NCI-H1694 (cell line): ENCODE measurements at places on chromosomes 4 and X.

- DNase-seq = no peak
These were observed 27.4 kb downstream of the APELA start for GRCh38 chr4:164904336-164904735.

DNA sequence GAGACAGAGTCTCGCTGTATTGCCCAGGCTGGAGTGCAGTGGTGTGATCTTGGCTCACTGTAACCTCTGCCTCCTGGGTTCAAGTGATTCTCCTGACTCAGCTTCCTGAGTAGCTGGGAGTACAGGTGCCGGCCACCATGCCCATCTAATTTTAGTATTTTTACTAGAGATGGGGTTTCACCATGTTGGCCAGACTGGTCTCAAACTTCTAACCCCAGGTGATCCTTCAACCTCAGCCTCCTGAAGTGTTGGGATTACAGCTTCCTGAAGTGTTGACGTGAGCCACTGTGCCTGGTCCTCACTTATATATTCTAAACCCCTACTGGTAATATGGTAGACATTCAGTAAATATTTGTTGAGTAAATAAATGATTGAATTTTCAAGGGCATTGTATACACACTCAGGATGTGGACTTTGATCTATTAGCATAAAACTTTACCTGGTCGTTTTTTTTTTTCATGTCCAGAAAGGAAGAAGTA, 33.0 kb downstream of the MTHFD2L start:
- no peak for DNase-seq

- no peak for DNase-seq
These were observed 7.7 kb upstream of the HAND2 start for GRCh38 chr4:173537613-173538147.

GRCh38 chr4:108398316-108398715, 222.1 kb upstream of the RPL34 start:
- no peak for DNase-seq

DNA sequence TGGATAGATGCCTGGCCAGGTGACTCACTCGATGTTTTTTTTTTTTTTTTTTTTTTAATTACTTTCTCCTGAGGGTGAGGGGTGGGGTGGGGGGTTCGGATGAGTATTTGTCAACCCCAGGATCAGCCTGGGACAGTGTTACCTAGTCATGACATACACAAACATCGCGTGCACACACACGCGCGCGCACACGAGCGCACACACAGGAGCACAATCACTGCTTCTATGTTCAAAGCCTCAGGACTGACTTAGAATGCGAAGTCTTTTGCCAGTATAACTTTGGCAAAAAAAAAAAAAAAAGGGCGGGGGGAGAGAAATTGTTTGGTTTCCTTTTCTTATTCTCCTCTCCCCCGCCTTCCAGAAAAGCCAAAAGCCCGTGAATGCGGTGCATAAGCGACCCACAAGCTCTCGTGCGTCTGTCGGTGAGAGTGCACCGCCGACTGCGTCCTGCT, 115.0 kb upstream of the TEX13C start:
- DNase-seq = peak; percentile 4

- DNase-seq = no peak
These were observed 15.0 kb upstream of the OTUD4 start for GRCh38 chr4:145195167-145195952.

GRCh38 chrX:30217465-30217864, 2.1 kb downstream of the MAGEB2 start:
- no peak for DNase-seq

DNA sequence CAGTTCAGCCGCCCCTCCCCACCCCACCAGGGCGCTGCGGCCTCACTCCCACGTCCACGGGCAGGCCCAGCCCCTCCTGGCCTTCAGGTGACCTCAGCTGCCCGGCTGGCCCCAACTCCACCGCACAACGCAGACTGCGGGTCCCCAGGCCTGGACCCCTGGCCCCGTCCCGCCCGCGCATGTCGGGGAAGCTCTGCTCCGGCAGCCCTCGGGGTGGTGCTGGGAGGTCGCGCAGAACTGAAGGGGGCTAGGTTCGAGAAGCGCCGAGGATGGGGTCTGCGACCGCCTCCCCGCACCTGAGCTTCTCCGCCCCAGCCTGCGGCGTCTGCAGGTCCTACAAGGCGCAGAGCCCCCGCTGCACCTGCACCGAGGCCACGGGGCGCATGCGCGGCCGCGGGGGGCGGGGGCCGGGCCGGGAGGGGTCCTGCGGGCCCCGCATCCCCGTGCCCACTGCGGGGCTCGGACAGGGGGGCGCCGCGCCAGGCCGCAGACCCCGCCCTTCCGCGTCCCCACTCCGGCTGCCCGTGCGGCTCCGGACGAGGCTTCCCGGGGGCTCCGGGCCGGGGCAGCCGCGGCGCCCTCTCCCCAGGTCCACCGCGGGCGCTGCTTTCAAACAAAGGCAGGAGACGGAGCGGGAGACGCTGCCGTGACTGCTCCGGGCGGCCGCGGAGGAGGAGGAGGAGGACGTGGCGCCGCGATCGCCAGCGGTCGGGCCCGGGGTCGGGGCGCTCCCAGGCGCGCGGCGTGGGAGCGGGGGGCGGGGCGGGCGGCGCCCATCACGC, 672 bp upstream of the NAT8L start:
- no peak for DNase-seq

DNA sequence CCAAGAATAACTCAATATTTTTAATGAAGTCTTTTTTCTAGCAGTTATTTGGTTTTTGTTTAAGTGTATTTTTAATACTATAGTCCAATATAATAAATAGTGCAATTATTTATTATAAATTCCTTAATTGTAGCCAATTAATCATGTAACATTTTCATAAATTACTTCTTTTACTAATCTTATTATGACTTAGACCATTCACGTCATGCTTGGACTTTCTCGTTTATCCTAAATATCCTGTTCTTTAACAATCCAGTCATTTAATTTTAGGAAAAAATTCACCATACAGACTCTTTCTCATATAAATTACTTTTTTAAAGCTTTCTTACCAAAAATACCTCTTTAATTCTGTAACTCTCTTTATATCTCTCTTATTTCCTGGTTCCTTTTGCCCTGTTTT, 350.1 kb downstream of the AR start:
- no peak for DNase-seq

- no peak for DNase-seq
These were observed 94.3 kb downstream of the GPRIN3 start for GRCh38 chr4:89213382-89213701.

DNA sequence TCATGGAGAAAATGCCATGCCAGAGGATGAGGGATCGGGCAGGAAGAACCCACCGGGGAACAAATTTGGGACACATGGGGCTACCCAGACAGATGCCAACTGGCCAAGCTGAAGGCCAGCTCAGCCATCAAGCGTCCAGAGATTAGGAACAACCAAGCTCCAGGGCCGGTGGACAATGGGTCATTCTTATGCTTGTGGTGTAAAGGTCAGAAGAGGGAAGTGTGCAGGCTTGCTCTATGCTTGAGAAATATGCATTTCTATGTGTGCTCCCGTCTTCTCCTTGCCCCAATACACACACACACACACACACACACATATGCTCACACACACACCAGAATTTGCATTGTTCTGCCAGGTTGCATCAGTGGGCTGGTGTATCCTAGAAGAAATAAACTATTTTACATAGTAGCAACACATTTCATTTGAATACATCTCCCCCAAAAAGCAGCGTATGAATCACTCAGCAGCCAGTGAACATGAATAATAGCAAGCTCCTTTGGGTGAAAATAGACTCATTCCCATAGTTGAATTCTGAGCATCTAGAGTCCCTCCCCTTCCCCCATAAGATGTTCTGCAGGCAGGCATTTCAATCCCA, 201.9 kb upstream of the PPARGC1A start:
- no peak for DNase-seq

DNA sequence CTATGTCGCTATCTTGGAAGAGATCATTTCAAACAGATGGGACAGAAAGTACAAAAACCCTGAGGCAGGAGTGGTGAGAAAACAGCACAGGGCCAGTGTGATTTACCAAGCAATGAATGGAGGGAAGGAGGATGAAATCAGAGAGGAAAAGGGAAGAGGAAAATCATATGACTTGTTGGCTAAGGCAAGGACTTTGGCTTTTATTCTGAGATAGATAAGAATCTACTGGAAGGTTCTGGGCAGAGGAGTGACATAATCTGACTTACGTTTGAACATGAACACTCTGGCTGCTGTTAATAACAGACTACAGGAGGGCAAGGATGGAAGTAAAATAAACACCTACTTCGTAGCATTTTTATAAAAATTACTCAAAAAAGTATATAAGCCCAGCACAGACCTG, 207.8 kb upstream of the SLC7A11 start:
- no peak for DNase-seq

GRCh38 chr4:8574796-8575370, 5.3 kb upstream of the GPR78 start:
- no peak for DNase-seq

- DNase-seq = no peak
These were observed 25.6 kb downstream of the KDR start for GRCh38 chr4:55099816-55100215.

DNA sequence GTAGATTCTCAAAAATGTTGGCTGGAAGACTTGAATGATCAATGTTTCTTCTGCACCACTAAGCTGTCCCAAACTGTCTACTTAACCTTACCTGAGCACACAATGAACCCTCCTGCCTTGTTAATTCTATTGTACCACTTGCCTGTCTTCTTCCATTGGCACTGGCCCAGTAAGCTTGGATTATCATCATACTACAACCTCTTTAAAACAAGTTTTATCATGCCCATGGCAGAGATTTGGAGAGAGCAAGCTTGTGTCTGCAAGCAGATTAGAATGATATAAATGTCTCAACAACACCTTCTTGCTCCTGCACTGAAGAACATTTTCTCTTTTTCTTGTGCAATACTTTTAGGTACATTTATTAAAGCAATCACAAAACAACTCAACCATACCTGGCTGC, 74.0 kb upstream of the VMA21 start:
- DNase-seq = no peak
